NCI-H524 treated with DMSO at 0.1 percent for 48 hours (cell line): ENCODE measurements at places on chromosomes 3 and 15.

- no peak for DNase-seq
Observed at GRCh38 chr15:95663156-95664100, 667.1 kb upstream of the NR2F2 start.

- DNase-seq: no peak
Observed at GRCh38 chr3:30501526-30501925, 104.9 kb upstream of the TGFBR2 start.

DNA sequence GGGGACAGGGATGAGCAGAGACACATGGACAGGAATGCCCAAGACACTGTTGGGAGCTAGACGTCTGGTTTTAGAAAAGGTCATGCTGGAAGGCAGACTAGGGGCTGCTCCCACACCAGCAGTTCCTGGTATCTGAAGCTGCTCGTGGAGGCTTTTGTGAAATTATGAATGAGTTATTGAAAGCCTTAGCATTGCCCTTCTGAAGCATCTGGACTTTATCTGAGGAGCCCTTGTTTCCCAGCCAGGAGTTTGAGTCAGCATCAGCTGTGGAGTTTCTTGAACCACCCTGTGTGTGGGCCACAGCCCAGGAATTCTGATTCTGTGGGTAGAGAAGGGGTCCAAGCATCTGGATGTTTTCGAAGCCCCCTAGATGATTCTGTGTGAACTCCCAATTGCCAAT lies 258.7 kb downstream of the SLCO3A1 start:
- no peak for DNase-seq

GRCh38 chr15:83565553-83566159 lies 88.3 kb upstream of the ADAMTSL3 start:
- no peak for DNase-seq

- DNase-seq: no peak
Observed at GRCh38 chr15:99504823-99505551, 60.8 kb upstream of the MEF2A start.

DNA sequence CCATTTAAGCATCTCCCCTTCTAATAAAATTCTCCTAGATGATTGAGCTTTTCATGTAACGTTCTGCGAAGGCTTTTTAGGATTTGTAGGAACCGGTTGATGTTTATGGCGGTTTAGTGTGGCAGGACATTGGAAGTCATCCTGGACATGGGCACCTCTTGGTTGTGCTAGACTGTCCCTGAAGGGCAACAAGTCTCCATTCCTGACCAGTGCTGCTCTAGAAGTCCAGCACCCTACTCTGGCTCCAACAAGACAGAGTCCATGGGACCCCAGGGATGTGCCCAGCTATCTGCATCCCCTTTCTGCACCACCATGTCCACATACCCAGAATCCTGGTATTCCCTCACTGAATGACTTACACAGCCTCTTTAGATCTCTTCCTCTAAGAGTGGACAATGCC lies 46.4 kb downstream of the KCNAB1 start:
- no peak for DNase-seq

- DNase-seq: no peak
Observed at GRCh38 chr3:127673191-127674100, 694 bp downstream of the ABTB1 start.

GRCh38 chr3:12925648-12926047 lies 84.3 kb upstream of the RPL32 start:
- no peak for DNase-seq

DNA sequence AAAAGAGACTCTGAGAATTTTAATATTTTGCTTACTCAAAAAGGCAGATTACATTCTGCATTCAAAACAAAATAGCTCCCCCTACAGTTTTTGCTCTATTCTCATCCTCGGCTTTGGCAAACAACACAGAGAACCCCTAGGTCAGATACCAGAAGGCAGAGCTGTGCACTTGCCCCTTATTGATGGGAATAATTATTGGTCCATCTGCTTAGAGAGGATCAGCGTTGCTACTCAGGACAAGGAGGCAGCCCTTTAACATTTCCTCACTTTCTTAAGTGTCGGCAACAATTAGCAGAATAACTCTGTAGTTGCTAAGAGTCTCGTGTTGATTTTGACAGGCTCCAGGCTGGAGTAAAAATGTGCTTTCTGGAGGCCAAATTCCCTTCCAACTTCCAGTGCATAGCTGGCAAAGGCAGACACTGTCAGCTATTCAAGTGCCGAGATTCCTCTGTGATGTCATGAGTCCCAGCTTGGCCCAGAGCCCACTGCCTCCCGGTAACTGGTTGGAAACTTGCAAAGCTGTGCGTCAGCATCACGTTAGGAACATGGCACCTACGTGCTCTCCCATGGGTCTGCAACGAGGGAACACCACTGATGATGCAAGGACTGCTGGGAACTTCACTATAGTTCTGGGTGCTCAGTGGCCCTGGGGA lies 482.7 kb upstream of the ADAMTS9 start:
- peak; percentile 78 for DNase-seq

GRCh38 chr15:37490707-37491106 lies 390.4 kb upstream of the MEIS2 start:
- no peak for DNase-seq

- no peak for DNase-seq
Observed at GRCh38 chr3:158106766-158107471, 699 bp upstream of the SHOX2 start.

DNA sequence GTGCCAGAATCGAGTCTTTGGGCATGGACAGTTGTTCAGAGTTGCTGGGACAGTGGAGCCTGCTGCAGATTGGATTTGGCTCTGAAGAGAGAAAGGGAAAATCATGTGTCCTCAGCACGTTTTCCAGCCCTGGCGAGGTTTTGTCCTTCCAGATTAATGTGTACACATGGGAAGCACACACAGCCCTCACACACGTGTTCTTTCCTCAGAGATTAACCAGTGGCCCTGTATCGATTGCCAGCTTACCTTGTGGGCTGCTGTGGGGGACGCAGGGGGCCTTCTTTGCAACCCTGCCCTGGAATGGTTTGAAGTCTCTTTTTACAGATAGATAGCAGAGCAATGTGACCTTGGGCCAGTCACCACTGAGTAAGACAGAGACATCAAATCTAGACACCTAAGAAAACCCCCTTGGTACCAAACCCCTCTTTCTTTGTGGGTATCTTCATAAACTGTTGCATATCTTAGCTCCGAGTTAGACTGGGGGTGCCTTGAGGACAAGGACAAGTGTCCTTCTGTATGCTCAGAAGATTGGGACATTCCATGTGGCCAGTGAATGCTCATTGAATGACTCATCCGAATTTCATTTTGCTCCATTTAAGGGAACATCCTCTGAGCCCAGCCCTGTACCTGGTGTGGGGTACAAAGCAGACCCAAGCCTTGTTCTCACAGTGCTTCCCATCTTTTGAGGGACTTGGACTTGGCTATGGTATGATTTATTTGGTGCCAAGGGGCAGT lies 48.0 kb downstream of the SMAD6 start:
- DNase-seq: no peak

GRCh38 chr15:74124759-74125158 lies 5.6 kb upstream of the ISLR2 start:
- DNase-seq: no peak

DNA sequence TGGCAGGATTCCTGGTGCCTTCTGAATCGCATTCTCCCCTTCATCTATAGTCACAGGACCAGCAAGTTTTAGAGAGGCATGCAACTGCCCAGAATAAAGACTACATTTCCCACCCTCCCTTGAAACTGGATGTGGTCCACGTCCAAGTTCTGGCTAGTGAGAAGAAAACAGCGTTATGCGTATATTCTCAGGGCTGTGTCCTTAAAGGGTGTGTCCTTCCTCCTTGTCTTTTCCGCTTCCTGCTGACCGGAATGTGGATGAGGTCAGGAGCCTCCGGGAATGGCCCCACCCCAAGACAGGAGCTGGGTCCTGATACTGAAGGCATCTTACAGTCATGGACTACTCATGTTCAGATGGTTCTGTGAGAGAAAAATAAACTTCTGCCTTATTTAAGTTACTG lies 20.2 kb downstream of the CHST2 start:
- DNase-seq: no peak

DNA sequence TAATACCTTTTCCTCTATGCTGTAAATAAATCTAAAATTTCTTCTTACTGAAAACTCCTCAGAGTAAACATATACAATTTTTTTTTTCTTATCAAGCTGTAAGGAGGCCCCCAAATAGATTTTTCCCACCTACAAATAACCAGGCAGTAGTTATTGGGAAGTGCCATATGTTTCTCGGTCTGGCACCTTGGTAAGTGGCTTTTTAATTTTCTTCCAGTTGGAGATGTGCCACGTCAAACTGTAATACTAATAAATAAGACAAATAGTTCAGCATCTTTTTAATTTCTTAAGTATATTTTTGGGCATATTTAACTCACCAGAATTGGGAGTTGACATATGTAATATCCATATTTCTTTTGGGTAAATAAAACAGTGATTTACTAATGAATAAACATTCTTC lies 346.3 kb downstream of the DIPK2A start:
- peak; percentile 16 for DNase-seq

DNA sequence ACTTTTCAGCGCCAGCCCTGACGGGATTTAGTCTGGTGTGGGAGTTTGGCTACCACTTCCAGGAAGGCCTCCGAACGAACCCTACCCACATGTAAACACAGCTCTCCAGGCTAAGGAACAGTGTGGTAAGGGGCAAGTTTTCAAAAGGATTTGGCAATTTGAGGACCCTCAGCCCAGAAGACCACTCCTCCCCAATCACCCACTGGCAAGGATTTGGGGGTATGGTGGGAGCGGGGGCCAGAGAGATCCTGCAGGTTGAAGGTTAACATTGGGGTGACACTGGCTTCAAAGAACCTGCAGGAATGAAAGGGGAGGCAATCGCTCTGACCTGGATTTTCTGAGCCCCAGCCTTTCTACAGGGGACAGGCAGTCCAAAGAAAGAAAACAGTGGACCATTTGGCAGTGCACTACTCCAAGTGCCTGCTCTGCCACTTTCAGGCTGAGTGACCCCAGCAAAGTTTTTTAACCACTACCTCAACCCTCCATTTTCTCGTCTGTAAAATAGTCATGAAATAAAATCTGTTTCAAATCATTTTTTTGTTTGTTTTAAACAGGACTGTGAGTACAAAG lies 34.5 kb downstream of the ZIC4 start:
- DNase-seq: no peak

DNA sequence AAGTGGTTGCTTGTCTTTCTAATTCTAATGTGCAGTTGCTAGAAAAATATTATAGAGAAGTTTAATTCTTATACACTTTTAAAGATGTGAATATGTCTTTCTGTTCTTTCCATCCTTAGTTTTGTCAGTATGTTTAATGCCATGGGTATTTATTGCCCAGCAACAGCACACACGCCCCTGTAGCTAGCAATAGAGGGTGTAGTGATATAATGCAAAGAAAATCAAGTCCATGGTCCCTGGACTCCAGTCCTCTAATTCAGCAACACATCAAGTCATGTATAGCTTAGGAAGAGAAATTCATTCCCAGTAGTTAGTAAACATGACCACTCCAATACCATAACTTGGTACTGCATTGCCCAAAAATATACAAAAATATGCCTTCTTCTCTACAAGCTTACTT lies 292.4 kb upstream of the NR2F2 start:
- no peak for DNase-seq

DNA sequence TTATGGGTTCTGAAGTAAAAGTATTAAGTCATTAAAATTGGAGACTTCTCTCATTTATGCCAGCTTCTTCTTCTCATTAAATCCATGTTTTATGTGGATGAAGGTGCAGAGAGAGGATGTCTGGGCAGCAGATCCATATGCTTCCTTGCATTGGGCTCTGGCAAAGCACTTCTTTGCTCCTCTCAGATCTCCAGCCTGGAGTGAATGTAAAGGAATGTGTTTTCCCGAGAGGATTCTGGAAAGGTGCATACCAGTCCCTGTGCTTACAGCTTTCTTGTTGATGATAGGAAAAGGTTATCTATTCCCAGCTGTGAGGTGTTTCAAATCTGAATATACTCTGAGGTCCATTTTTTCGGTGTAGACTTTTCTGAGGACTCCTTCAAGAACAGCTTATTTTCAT lies 79.9 kb upstream of the PEX5L start:
- DNase-seq: no peak

GRCh38 chr15:37289109-37289765 lies 188.9 kb upstream of the MEIS2 start:
- no peak for DNase-seq

GRCh38 chr3:52710512-52710911 lies 4.6 kb downstream of the SPCS1 start:
- DNase-seq: no peak

- peak; percentile 95 for DNase-seq
Observed at GRCh38 chr3:107251819-107252218, 125.4 kb upstream of the CCDC54 start.

DNA sequence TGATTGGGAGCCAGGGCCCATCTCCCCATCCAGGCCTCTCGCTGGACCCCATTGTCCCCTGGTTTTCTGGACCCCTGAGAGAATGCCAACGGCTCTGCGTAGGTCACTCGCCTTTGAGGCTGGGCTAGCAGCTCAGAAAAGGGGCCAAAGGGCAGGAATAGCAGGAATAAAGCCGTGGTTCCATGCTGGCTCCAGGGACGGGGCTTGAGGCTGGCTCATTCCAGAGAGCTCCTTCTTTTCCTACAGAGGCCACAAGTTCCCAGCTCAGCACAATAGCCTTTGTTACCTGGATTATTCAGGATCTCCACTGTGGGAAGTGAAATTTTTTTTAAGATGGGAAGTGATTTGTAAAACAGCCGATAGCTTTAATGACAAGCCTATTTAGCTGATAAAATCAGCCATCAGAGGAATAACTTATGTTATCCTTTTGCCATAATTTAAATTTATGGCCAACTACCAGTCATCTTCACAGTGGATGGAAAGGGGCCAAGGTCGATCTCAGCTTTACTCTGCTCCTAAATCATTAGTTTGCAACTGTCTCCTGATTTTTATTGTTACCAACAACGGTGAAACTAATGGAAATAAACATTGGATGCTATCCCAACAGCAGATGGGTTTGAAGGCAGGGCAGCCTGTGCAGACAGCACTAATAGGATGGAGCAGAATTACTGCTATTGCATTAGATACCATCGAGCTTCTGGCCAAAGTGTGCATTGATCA lies 124.3 kb downstream of the TMEM266 start:
- DNase-seq: no peak

DNA sequence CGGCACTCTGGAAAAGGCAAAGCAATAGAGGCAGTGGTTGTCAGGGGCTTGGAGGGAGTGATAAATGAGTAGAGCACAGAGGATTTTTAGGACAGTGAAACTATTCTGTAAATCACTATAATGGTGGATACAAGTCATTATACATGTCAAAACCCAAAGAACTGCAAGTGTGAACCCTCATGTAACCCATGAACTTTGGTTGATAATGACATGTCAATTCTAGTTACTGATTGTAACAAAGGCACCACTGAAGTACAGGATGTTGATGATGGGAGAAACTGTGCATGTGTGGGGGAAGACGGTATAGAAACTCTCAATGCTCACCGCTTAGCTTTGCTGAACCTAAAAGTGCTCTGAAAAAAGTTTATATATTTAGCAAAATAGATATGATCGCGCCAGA lies 36.0 kb downstream of the BTLA start:
- DNase-seq: no peak

GRCh38 chr15:59691194-59691805 lies 2.2 kb upstream of the BNIP2 start:
- peak; percentile 4 for DNase-seq

- DNase-seq: no peak
Observed at GRCh38 chr3:121443456-121443855, 102.3 kb downstream of the POLQ start.
